ENCODE measurements at places on chromosomes 6 and 20.

GRCh38 chr20:23103284-23104018, 17.3 kb upstream of the CD93 start:
- no peak for DNase-seq

GRCh38 chr20:1861347-1861976, 33.7 kb upstream of the SIRPA start:
- DNase-seq = no peak

DNA sequence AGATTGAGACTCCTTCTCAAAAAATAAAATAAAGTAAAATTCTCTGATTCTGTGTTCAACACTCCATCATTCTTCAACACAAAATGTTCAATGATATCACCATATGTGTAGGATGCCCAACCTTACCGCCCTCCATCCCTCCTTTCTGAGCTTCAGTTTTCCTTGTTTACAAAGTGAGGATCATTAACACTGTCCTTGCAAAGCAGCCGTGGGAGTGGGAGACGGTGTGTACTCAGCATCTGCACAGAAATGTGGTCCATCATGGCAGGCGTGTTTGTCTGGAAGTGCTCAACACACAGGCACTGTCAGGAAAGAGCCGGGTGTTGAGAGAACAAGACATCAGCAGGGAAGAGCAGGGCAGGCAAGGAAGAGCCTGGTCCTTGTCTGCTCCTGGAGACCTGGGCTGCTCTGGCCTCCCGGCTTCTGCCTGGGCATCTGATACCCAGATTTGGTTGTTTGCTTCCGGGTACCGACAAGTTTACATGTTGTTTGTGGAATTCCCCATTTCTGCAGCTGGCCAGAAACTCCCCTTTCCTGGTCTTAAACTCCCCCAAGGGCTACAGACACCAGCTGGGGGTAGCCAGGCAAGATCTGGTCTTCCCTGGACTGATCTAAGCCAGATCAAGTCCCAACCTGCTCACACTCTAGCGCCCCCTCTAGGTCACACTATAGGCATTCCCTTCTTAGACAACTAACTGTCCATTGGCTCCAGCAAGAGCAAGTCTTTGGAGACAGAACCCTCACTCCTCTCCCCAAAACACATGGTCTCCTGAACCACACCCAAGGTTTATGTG, 26.7 kb upstream of the TTPAL start:
- DNase-seq = no peak

GRCh38 chr20:61435184-61435822, 183.2 kb downstream of the CDH4 start:
- DNase-seq = no peak

DNA sequence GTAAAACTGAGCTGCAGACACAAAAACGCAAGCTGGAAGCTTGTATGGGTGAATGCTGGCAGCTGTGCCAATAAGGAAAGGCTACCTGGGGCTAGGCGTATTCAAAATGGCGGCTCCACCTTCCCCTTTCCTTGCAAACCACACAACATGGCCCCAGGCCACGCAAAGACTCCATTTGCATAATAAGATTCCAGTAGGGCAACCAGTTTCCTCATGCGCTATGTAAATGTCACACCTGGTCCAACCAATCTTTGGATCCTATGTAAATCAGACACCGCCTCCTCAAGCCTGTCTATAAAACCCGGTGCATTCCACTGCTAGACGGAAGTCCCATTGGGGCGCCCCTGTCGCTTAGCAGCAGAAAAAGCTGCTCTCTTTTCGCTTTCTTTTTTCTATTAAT, 505.9 kb upstream of the BTBD3 start:
- no peak for DNase-seq

DNA sequence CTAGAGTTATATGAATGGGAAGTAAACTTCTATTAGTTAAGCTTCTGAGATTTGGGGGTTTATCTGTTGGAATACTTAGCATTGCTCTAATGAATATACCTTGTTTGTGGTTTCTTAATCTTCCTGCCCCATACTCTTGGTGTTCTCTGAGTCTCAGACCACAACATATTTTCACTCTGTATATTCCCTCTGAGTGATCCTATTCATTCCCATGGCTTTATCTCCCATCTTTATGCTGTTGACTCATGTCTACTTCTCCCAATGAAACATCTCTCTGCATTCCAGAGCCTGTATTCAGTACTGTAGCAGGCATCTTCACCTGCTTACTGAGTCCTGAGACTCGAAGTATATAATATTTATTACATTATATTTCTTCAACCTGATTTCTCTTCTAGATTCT, 283.7 kb upstream of the MAP3K7 start:
- DNase-seq = no peak

DNA sequence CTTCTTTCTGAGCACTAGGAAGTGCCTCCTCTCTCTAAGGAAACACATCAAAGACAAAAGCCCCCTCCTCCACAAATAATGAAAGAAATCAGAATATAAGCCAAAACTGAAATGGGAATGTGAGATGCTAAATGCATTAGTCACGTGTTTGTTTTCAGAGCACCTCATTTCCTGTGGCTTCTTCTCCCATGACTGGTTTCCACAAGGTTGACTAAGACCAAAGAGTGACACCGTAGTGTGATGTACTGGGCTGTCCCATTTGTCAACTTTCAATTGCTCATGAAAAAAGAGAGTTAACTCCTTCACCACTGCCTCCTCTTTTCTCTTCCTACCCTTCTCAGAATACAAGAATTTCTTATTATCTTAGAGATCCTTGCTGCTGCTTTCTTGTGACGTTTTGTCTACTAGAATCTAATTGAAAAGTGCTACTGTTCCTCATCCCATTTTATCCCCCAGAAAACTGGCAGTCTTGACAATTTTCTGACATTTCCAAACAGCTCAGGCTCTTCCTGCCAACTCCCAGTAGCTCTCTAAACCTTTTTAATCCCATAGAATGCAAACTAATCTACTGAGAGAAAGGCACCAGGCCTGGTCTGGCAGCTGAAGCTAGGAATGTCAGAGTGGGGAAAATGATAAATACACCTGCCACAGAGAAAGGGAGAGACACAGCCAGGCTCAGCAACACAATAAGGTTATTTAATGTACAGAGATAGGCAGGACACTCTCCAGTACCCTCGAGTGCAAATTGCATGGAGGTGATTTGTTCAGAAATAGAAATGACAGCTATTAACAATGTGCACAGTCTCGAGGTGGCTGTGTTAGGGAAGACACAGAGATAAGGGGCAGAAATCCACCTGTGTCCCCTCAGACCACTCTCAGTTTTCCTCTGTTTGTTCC, 671.7 kb upstream of the NRSN1 start:
- no peak for DNase-seq

DNA sequence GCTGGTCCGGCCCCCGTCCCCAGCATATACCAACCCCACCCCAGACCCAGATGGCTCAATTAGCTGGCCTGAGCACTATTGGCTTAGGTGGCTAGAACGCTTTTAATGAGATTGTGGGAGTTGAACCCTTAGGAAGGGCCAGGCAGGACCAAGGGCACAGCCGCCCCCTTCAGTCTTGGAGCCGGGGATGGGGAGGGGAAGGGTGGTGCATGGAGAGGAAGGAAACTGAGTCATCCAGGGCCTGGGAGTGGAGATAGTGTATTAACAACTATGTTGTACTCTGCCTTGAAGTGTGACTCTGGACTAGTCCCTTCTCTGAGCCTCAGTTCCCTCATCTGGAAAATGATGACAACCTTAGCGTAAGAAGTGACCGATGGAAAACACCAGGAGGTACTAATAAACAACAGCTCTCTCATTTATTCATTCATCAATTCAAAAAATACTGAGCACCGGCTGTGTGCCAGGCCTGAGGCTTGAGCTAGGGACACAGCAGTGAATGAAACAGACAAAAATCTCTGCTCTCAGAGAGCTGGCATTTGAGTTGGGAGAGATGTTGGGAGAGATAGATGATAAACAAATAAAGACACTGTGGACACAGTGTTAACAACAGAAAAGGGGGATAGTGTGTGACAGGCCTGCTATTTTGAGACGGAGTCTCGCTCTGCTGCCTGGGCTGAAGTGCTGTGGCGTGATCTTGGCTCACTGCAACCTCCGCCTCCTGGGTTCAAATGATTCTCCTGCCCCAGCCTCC, 11.5 kb downstream of the PEDS1 start:
- DNase-seq = no peak

DNA sequence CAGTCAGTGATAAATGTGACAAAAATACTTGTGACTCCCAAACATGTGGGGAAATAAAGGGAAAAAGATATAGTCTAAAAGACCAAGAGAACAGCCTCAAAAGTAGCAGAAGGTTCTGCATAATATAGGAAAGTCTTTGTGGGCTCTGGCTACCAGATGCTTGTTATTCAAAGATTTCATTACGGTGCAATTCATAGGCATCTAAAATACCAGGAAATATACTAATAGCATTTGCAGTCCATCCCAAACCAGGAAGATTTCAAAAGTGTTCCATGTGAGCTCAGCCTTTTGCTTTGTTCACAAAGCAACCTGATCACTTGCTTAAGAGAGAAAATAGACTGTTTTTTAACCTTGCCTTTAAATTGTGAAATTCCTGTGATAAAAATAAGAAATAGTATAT, 506.7 kb upstream of the MARCKS start:
- DNase-seq = no peak

DNA sequence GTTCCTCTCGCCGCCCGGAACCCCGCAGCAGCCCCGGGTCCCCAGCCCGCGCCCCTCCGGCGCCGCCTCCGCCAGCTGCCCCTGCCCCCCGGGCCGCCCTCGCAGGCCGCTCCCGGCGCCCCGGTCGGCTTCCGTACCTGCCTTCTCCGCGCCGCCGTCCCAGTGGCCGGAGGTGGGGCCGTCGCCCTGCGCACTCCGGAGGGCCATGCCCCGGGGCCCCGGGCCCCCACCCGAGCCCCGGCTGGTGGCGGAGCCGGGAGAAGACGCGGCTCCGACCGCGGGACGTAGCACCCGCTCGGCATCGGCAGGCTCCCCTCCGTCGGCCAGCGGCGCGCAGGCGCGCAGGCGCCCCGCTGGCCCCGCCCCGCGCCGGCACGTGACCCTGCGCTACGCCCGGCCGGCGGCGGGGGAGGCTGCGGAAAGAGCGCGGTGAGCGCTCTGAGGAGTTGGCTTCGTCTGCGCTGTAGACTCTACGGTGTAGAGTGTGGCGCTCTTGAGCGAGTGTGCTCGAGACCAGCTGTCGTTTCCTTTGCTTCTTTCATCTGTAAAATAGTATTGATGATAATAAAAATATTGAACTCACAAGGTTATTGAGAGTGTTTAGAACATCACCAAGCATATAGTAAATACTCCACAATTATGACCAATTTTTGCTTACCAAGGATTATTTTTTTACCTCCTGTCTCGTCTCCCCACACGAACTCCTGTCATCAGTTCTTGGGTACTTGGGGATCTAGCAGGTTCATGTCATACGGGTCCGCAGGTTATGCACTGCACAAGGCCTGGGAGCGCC, at the start of gene TBC1D20:
Gene TBC1D20, minus strand, starts transcription at position 335 of the 793 bp plus-strand sequence. Its CDS starts 128 bp downstream, at position 207.
- no peak for DNase-seq

GRCh38 chr20:14495066-14495465, 157.7 kb upstream of the FLRT3 start:
- DNase-seq = no peak

- DNase-seq = no peak
These were observed 23.3 kb downstream of the STK38 start for GRCh38 chr6:36523936-36524499.

- DNase-seq = no peak
These were observed 236.0 kb downstream of the TBXT start for GRCh38 chr6:165931675-165932074.

DNA sequence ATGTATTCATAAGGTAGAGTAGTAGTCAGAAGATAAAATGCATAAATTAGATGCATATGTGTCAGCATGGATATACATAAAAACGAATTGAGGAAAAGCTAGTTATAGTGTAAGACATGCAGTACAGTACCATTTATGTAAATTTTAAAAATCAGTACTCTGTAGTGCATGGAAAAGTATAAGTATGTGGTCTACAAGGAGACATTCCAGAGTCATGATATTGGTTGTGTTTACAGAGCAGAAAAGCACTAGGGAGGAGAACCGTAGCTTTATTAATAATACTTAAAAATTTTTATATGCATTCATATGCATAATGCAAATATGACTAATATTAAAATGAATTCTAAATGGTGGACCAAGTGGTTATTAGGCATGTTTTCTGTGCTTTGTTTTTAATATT, 220.0 kb downstream of the ZFAND3 start:
- DNase-seq = no peak

GRCh38 chr20:8646716-8647115, 422.2 kb upstream of the PLCB4 start:
- DNase-seq = peak; percentile 76

DNA sequence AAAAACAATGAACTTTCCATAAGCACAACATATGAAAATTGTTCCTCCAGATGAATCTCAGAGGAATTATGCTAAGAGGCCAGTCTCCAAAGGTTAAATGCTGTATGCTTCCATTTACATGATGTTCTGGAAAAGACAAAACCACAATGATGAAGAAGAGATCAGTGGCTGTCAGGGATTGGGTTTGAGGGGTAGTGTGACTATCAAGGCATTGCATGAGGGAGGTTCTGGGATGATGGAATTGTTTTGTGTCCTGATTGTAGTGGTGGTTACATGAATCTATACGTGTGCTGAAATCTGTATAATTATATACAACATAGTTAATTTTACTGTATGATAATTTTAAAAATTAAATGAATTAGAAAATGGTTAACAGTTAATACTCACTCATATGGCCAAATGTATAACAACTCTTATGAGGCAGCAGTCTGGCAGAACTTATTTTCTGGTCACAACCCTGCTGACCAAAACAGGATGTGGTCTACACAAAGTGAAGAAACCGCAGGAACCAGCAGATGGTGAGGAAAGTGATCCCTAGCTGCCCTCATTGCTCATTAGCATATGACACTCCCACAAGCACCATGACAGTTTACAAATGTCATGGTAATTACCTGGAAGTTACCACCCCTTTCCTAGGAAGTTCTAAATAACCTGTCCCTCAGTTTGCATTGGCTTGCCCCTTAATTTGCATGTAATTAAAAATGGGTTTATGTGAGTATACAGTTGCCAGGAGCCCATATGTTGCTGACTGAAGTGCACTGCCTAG, 31.9 kb downstream of the NSFL1C start:
- DNase-seq = peak; percentile 77

DNA sequence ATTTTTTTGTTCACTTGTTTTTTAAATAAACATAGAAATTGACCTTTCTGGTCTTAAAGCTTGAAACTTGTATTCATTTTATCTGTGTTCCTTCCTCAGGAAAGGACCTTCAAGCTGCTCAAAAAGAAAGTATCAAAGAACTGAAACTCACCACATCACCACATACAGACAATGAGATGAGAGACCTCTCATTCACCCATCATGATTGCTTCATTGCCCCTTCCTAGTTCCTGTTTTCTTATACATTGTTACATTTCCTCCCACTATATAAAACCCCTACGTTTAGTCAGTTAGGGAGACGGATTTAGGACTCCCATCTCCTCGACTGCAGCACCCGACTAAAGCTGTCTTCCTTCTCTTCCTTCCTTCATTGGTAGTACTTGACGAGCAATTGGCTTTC, 180.5 kb upstream of the OPRM1 start:
- no peak for DNase-seq

- no peak for DNase-seq
These were observed 115.3 kb downstream of the AHI1 start for GRCh38 chr6:135382182-135382628.
